ENCODE measurements at places on chromosomes 12 and 14.

- DNase-seq, result no peak
These were observed 219.8 kb downstream of the CRADD start for GRCh38 chr12:93896952-93897351.

DNA sequence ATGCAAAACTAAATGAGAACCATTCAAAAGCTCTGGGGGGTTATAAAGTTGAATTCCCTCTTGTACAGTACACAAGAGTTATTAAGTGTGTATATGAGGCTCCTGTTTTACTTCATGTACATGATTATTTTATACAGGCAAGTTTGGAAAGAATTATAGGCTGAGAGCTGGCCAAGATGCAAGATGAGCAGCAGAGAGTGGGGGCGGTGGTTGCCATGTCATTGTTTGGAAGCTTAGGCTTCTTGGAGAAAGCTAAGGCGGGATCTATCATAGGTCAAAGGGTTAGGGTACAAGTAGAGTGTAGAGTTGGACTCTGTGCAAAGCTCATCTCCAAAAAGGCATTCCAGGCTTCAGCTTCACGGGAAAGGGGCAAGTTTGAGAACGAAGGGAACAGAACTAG lies 297.1 kb upstream of the TBX3 start:
- no peak for DNase-seq

DNA sequence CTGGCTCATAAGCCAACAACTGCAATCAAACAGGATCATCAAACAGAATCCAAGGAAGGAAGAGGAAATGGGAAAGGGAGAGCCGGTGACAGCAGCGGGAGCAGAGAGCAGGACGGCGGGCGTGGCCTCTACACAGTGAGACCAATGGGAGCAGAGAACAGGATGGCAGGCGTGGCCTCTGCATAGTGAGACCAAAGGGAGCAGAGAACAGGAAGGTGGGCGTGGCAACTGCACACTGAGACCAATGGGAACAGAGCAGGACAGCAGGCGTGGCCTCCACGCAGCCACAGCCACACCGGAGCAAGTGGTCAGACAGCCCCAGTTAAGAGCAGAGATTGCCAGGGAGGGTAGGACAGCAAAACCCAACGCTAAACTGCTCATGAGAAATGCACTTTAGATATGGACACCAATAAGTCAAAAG lies 16.4 kb downstream of the LRCOL1 start:
- DNase-seq, result peak; percentile 97

DNA sequence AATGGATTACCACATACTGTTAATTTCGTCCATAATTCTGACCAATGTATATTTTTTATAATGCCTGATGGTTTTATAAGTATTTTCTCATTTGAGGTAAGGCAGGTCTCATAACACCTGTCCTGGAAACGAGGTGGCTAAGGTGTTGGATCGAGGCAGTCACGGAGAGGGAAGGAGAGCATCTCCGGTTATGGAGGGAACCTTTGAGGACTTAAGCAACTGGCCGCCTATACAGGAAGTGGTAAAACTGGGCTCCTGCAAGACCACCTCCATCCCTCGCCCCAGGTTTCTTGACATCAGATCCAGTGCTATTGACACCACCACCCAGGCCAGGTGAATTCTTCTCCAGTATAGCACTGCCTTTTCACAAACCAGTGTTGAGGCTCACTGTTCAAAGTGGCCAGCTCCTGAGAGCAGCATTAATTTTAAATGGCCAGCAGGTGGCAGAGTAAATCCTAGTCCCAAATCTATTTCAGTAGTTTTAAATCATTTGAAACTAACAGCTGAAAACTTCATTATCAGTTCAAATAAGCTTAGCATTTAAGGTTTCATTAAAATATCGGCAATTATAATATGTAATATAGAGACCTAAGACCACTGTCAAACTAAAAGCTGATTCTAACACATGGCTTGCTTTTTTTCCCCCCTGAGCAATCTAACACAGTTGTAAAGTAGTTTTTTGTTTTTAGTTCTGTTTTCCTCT lies 100.8 kb downstream of the PPM1A start:
- DNase-seq, result no peak

GRCh38 chr14:22465201-22465840 lies 123.7 kb downstream of the DAD1 start:
- DNase-seq, result no peak

DNA sequence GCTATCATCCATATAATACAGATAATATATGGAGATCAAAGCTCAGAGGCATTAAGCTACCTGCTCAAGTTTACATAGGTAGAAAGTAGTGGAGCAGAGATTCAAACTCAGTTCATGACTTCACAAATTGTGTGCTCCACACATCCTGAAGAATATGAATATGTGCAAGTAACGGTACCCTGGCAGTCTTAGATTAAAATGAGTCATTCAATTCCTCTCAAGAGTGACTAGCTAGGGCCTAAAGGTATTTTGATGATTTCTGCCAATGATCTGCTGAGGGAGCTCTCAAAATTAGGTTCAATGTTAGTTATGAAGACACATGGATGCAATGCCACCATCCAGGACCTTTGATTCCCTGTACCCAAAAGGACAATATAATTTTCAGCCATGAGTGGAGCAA lies 58.9 kb downstream of the GRIP1 start:
- DNase-seq, result peak; percentile 74

DNA sequence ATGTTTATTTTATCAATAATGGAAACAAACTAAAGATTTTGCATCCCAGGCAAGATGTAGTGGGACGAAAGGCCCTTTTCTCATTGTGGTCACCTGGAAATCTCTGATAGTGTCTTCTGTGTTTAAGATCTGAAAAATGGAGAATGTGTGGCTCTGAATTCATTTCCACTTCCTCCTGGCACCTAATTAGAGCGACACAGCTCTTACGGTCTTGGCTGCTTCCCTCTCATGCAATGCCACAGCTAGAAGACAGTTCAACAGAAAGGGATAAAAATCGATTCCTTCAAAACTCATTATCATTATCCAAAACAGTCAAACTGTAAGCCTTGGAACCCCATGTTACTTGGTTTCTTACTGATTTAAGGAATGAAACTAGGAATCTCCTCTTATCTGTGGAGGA lies 9.3 kb downstream of the ST8SIA1 start:
- no peak for DNase-seq

- no peak for DNase-seq
These were observed 30.4 kb upstream of the SUPT16H start for GRCh38 chr14:21414137-21414631.

DNA sequence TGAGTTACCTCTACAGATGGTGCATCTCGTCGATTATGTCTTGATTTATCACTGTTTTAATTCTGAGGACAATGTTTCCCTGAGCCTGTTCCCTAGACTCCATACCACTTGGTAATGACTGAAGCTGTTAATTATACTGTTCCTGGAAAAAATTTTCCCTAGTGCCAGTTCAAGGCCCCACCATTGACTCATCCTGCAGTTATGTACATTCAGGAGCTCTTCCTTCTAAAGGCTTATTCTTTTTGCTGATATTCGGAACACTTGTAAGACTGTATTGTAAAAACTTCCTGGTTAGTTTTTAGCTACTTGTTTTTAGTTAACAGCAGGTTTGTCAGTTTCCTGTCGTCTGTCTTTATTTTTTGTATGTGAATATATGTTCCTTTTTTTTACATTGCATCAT lies 30.4 kb upstream of the PPP2R5E start:
- DNase-seq, result peak; percentile 34

- no peak for DNase-seq
These were observed 22.3 kb downstream of the ZNF268 start for GRCh38 chr12:133203344-133204263.

- DNase-seq, result no peak
These were observed 84.6 kb downstream of the TXNDC16 start for GRCh38 chr14:52467515-52468266.

- peak; percentile 16 for DNase-seq
These were observed 21.6 kb upstream of the STAC3 start for GRCh38 chr12:57272337-57273151.

- DNase-seq, result no peak
These were observed 496.3 kb downstream of the NELL2 start for GRCh38 chr12:44379831-44380230.

DNA sequence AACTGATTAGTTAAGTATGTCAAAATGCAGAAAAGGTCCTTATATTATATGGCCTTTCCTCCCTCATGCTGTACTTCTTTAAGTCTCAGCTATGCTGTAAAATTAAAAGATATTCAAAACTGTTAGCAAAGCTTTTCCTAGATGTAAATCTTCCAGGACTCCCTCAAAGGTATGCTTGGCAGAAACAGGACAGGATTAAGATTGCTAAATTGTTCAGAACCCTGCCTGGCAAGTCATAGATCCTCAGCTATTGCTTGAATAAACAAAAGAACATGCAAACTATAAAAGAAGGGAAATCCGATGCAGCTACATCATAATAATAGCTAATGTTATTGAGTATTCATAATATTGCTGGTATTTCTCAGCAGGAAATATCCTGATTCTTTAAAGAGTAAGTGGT lies 322.6 kb downstream of the CCDC91 start:
- no peak for DNase-seq

DNA sequence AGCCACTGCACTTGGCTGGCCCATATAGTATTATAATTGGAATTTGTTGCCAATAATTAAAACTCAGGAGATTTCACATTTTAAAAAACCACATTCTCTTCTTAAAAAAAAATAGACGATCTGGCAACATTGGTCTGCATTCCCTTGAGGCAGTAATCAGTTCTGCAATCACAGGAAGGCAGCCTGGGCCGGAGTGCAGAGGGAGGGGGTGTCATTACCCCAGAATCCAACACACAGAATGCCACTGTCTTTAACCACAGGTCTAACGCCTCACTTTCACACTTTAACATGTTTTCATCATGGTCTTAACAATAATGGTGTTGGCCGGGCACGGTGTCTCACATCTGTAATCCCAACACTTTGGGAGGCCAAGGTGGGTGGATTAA lies 100.1 kb downstream of the SCARB1 start:
- no peak for DNase-seq

- DNase-seq, result no peak
These were observed 3.5 kb upstream of the OR10P1 start for GRCh38 chr12:55633151-55633550.

- no peak for DNase-seq
These were observed 10.7 kb downstream of the ERP29 start for GRCh38 chr12:112023759-112024396.

DNA sequence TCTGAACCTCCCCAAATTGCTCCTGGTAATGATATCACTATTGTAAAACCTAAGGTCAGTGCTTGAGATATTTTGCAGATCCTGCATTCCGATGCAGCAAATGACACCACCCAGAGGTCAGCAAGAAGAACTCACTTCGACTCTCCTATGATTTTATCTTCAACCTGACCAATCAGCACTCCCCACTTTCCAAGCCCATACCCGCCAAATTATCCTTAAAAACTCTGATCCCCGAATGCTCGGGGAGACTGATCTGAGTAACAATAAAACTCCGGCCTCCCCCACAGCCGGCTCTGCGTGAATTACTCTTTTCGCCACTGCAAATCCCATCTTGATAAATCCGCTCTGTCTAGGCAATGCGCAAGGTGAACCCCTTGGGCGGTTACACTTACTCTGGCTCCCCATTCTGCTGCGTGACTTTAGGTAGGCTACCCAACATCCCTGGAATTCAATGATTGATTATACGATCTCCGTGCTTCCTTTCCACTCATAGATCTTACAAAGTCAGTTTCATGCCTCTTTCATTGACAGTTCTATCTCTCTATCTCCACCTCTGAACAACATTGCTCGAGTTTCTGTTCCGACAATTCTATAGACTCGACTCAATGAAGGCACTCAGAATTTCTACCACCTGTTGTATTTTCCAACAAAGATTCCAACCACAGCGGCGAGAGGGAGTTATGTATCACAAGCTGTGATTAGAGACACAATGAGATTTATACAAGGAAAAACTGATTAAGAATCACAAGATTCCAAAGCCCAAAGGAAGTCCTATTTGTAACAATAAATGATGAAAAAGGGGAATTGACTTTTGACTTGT lies 939 bp downstream of the NPC2 start:
- DNase-seq, result peak; percentile 29

DNA sequence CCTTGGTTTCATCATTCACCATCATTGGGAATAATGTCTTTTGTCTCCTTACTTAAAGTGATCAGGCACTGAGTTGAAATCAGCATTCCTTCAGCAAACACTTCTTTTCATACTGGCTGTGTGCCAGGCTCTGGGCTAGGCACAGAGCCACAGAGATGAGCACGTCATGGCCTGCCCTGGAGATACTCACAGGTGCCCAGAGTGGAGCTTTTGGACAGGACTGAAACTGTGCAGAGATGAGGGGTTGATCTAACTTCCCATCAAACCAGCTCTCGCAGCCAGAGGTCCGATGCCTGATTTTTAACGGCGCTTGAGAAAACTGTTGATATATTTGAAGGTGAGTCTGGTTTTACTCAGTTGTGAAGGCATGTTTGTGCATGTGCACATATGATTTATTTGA lies 43.1 kb downstream of the CACNA1C start:
- DNase-seq, result no peak

DNA sequence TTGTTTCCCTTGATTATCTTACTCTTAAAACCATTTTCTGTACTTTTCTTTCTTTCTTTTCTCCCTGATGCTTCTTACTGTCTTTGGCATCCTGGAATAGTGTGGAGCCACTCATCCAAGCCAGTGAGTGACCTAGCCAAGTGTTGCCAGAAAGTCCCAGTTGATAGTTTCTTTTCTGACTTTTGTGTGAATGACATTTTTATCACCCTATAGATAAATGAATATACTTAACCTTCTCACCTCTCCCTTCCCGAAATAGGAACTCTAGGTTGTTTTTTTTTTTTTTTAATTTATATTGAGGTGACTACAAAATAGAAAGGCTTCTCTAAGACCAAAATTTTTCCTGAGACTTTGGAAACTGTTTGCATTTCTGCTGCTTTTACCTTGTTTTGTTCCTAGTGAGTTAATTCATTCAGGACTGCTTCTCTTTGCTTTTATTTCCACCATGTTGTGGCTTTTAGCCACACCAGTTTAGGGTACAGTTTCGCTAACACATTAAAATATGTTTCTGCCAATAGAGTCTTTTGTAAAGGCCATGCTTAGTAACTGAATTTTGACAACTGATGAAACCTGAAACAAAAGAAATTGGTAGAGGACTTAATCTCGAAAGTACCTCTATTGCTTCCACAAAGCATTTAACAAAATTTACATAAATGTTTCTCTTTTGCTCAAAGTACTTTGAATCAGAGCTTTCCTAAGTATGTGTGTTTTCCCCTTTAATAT lies 194.6 kb downstream of the ERC1 start:
- no peak for DNase-seq

Data from NCI-H226 (cell line).